ENCODE measurements at places on chromosomes 7 and 10.
A peak's percentile ranks its signal among the peaks of the same experiment; 100 is the strongest.

- DNase-seq = no peak
These were observed 243.0 kb downstream of the PLXNA4 start for GRCh38 chr7:132333301-132333700.

GRCh38 chr7:105209870-105210269 is 178.9 kb downstream of the SRPK2 start:
- DNase-seq = no peak

GRCh38 chr7:2639181-2639681 is 7.4 kb downstream of the TTYH3 start:
- DNase-seq = no peak

- no peak for DNase-seq
These were observed 9.9 kb upstream of the DPYSL4 start for GRCh38 chr10:132176623-132177500.

- DNase-seq = no peak
These were observed 190.1 kb upstream of the AKR1E2 start for GRCh38 chr10:4635883-4636282.

- DNase-seq = no peak
These were observed 299.4 kb upstream of the NPVF start for GRCh38 chr7:25527665-25528170.

GRCh38 chr7:158992759-158993158 is 136.4 kb downstream of the DYNC2I1 start:
- DNase-seq = no peak

- no peak for DNase-seq
These were observed 30.7 kb upstream of the TEX47 start for GRCh38 chr7:88826222-88826621.

GRCh38 chr10:69047111-69047832 is 40.6 kb upstream of the SRGN start:
- no peak for DNase-seq

- DNase-seq = no peak
These were observed 106.4 kb upstream of the FAM20C start for GRCh38 chr7:85883-86515.

- no peak for DNase-seq
These were observed 166.2 kb upstream of the INHBA start for GRCh38 chr7:41869091-41869490.

- DNase-seq = no peak
These were observed 285.6 kb upstream of the POM121L12 start for GRCh38 chr7:52749880-52750279.

DNA sequence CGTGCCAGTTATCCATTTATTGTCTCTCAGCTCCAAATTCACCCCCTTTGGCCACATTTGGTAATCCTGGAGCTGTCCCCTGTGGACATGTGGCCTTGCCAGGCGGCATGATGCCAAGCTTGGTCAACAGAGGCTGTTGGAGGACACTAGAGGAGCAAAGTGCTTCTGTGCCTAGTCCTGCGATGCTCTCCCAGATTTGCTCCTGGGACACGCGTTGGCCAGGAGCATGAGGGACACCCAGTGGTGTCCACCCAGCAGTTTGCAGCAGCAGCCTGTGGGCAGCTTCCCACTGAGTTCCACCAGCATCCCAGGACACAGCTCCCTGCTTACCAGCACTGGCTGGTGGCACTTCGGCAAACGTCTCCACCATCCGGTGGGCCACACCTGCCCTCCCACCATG is 55.5 kb upstream of the STEAP1B start:
- DNase-seq = no peak

GRCh38 chr10:45418417-45418848 is 44.4 kb downstream of the ALOX5 start:
- DNase-seq = no peak

DNA sequence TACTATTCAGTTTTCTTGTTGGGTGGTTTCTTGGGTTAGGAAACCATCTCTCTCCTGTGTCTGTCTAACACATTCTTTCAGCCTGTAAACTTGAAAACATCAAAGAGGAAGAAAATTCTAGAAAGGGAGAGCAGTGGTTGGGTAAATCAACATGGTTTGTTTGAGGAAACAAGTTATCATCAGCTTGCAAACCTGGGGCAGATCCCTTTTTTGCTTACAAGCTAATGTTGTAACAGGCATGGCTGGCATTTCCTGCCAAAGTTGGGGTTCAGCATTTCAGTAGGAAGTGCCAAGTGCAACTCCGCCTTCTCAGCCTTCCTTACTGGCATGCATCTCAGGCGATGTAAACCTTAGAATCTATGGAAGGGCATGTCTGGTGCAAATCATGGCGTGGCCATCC is 112.6 kb downstream of the EEPD1 start:
- no peak for DNase-seq

- no peak for DNase-seq
These were observed 76.6 kb downstream of the AMPH start for GRCh38 chr7:38554586-38554985.

DNA sequence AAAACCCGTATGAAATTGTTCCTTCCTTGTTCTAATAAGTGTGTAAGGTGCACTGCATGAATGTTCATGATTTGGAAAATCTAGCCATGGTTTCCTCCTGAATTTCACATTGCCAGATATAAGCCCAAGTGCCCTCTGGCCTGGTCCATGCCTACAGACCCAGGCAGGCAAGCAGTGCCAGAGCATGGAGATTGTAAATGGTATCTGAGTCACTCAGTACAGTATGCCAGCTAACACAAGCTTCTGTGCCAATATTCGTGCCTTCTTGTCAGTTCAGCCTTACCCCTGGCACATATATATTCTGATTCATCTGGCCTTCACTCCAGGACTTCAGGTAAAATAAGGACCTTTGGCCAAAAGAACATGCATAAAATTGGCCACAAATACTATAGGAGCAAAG is 38.4 kb upstream of the PDE1C start:
- DNase-seq = no peak

DNA sequence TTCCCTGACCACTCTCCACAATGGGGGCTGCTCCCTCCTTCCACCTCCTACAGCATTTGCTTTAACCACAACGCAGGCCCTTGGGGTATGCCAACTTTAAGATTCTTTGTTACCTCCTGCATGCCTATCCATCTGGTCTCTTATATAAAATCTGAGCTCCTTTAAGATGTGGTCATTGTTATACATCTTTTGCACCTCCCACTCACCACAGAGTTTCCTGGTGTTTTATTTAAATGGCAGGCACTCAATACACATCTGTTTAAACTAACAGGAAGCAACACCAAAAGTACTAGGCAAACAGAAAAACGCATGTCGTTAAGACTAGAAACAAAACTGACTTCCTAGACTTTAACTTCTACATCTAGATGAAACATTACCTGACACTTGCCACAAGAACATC is 36.3 kb downstream of the SLC25A13 start:
- no peak for DNase-seq

GRCh38 chr7:101604331-101604933 is 24.7 kb downstream of the MYL10 start:
- DNase-seq = no peak

GRCh38 chr10:114719311-114719710 is 61.2 kb upstream of the ABLIM1 start:
- peak; percentile 44 for DNase-seq

- no peak for DNase-seq
These were observed 24.0 kb upstream of the A1CF start for GRCh38 chr10:50909334-50910014.

- DNase-seq = no peak
These were observed 516.7 kb downstream of the ADRA2A start for GRCh38 chr10:111593578-111593977.

DNA sequence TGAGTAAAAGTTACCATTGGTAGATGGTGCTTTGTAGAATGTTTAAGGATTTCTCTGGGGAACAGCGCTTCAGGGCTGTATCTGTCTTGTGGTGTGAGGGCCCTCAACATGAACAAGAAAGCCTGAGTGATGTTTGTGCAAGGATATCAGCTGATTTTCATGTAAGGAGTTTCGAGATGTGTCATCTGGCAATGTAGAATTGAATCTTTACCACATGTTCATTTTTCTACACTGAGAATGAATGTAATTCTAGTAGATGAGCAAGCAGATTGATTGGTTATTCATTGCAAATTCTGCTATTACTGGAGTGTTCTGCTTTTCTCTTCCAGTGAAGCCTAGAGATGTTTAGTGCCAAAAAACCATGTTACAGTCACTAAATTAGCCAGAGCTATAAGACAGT is 87.7 kb downstream of the ST7 start:
- no peak for DNase-seq

GRCh38 chr10:71804077-71804476 is 30.8 kb upstream of the VSIR start:
- no peak for DNase-seq

DNA sequence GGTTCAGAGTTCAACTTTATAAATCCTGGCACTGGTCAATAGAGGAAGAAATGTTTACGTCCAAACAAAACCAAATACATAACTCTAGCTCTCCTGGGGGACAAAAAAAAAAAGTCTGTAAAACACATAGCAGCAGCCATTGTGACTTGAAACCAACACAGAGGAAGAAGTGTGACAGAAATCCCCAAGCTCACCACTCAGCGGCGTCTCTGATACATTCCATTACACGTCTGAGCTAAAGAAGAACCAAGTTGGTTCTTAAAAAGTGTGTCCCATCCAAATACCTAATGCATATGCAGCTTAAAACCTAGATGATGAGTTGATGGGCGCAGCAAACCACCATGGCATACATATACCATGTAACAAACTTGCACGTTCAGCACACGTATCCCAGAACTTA is 58.3 kb upstream of the NANOS1 start:
- no peak for DNase-seq

- no peak for DNase-seq
These were observed 12.0 kb upstream of the TMEM213 start for GRCh38 chr7:138785587-138786437.

GRCh38 chr7:125878988-125879387 is 949.4 kb upstream of the POT1 start:
- DNase-seq = no peak

DNA sequence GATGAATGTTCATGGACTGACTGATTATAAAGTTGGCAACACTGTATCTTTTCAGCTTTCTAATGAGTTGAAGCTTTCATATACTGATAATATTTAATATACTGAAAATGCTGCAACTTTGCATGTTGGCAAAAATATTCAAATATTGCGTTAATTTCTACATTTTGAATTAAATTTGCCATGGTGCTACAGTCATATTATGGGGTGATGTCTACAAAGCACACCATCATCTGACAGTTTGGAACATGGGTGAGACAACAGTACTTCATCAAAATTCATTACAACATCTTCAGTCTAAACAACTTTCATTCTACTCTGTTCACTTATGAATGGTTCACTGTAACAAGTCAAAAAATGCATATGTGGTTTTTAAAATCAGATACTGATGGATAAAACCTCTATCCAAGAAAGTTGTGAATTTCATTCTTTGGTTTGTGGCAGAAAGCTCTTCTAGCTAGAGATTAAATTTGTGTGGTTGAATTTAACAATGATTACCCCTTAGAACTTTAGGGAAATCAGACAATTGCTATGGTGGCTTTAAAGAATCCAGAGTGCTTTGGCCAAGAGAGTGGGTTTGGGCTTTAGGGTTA is 136.4 kb downstream of the TMEM26 start:
- DNase-seq = no peak

DNA sequence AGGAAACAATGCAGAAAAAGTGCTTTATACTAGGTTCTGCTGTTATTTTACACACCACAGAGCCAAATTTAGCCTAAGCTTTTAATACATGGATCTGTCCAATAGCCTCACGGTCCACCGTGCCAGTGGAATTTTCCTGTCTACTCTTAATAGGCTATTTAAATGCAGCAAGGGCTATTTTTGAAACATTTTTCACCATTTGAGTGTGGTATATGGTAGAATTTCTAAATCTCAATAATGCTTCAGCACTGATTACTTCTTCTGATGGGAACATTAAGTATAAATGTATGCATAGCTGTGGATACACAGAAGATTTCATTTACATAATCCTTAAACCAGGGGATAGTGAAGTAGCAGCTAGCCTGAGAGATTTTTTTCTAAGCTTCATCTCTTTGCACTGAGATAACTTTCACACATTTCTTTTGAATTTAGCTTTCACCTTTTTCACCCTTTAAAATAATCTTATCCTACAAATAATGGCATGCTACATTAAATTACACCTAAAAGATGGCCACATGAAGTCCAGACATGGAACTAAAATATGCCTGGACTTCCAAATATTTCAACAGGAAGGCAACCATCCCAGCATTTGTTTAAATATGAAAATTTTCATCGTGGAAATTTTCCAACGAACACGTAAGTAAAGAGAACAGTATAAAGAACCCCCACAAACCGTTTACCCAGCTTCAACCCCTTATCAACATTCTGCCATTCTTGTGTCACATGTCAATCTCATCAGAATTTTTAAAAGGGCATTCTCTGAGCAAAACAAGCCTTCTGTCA is 45.4 kb downstream of the AMPH start:
- no peak for DNase-seq

- DNase-seq = no peak
These were observed 47.8 kb upstream of the CSTF2T start for GRCh38 chr10:51747216-51747615.

GRCh38 chr10:104329735-104330134 is 8.5 kb downstream of the ITPRIP start:
- DNase-seq = no peak

GRCh38 chr7:16130111-16131110 is 290.9 kb downstream of the CRPPA start:
- DNase-seq = no peak

GRCh38 chr10:122077311-122077875 is 88.4 kb downstream of the TACC2 start:
- no peak for DNase-seq

- no peak for DNase-seq
These were observed 16.8 kb downstream of the SEMA3C start for GRCh38 chr7:80902019-80902418.

GRCh38 chr10:89404104-89405047 is 10.0 kb upstream of the IFIT5 start:
- no peak for DNase-seq

- no peak for DNase-seq
These were observed 22.7 kb downstream of the AVPI1 start for GRCh38 chr10:97664282-97664850.

GRCh38 chr10:89122433-89123051 is 84.6 kb downstream of the CH25H start:
- no peak for DNase-seq

GRCh38 chr10:43046288-43046991 is 30.4 kb upstream of the RET start:
- no peak for DNase-seq

DNA sequence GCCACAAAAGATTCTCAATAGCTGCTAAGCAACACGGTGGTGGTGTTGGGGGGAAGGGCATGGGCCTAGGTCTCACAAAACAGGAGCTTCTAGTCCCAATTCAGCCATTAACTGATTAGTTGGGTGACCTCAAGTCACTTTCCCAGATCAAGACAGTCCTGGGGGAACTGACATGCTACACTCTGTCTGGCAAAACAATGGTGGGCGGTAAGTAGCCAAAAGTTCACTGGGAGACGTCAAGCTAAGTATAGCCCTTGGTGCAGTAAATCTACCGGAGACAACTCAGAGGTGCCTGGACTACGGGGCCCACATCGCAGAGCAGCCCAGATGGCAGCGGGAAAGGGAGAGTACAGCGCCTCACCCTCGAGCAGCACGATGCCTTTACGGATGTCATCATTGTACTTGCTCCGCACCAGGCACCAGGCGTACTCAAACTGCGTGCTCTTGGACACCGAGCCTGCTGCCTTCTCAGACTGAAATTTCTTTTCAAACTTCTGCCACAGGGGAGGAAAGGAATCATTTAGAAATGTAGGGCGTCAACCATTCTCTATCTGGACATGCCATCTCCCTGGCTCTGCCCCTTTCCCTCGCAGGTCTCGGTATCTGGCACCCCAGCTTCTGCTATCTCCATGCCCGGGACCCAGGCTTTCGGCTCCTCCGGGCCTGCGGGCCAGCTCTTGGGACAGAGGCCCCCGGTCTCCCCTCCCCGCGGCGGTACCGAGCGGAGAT is 1.1 kb downstream of the FIS1 start:
- DNase-seq = peak; percentile 89

- DNase-seq = no peak
These were observed 29.5 kb downstream of the NUDT5 start for GRCh38 chr10:12165999-12166775.

All from liver (tissue), 10 donors.